ENCODE measurements at places on chromosomes 5 and 9.

DNA sequence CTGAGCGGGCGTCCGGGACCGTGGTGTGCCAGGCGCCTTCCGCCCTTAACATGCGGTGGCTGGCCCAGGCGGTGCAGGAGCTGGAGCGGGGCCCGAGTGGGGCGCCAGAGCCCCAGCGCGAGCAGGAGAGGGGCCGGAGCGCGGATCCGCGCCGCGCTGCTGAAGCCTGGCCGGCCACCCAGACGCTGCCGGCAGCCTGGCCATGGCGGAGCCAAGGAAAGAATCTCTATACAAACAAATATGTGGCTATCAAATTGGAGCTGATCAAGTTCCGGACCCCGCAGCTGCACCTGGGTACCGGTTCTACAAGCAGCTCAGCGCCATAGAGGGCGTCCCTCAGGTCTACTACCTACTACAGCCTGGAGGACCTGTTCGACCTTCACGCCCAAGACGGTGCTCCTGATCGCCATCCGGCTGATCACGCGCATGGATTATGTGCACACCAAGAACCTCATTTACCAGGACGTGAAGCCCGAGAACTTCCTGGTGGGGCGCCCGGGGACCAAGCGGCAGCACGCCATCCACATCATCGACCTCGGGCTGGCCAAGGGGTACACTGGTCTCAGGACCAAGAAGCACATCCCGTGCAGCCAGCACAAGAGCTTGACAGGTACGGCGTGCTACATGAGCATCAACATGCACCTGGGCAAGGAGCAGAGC, 55.8 kb downstream of the JAK2 start:
- no peak for DNase-seq

GRCh38 chr5:60597572-60598320, 102.2 kb downstream of the DEPDC1B start:
- peak; percentile 49 for DNase-seq

- DNase-seq, result no peak
Observed at GRCh38 chr5:32496104-32496503, 51.6 kb upstream of the ZFR start.

- DNase-seq, result no peak
Observed at GRCh38 chr5:142287096-142287972, 37.5 kb downstream of the SPRY4 start.

DNA sequence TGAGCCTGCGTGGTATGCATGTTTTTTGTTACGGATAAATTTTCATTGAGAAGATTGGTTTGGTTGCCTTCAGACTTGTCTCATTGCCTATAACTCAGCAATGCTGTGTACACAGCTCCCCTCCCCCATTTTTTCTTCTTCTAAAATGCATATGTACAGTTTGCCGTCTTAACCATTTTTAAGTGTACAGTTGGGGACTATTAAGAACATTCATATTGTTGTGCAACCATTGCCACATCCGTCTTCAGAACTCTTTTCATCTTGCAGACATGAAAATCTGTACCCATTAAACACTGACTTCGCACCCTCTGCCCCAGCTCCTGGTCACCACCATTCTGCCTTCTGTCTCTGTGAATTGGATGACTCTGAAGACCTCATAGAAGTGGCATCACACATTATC, 6.2 kb downstream of the EXOC3 start:
- DNase-seq, result no peak

GRCh38 chr9:19757745-19758144, 31.1 kb downstream of the SLC24A2 start:
- no peak for DNase-seq

DNA sequence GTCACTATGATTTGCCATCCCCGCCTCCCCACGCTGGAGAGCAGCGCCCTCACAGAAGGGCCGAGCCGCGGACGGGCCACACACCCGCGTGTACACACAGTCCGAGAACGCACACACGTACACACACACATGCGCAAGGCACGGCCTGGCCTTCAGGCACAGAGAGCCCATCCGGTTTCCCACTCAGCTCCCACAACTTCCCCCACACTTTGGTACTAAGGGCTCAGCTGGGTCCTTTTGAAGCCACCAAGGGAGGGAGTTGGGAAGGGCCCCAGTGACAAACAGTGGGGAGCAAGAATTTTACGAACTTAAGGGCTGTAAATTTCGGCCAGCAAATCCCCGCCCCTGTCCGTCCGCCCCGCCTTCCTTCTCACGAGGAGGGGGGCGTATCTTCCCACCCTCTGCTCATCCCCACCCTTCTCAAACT, 133.3 kb upstream of the HAND1 start:
- no peak for DNase-seq

GRCh38 chr9:68711281-68711680, 6.2 kb downstream of the PIP5K1B start:
- no peak for DNase-seq

DNA sequence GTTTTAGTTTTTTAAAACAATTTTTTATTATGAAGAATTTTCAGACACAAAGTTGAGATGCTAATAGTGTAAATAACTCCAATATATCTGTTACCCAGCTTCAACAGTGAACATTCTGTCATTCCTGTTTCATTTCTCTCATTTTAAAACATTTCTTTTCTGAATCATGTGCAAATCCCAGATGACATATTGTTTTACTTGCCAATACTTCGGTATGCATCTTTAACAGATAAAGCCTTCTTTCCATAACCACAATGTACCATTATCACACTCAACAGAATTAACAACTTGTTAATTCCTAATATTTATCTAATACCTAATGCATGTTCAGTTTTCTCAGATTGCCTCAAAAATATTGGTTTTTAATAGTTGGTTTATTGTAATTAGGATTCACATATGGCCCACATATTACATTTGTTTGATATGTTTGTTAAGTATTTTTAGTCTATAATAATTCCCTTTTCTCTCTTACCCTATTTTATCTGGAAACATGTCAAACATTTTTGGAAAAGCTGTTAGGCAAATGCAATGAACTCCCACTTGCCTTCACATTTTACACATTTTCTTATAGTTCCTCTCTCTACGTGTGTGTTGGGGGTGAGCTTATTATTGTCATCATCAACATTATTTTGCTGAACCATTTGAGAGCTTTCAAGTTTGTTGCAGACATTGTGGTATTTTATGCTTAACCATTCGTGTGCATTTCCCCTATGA, 58.7 kb upstream of the ANKRD55 start:
- no peak for DNase-seq

DNA sequence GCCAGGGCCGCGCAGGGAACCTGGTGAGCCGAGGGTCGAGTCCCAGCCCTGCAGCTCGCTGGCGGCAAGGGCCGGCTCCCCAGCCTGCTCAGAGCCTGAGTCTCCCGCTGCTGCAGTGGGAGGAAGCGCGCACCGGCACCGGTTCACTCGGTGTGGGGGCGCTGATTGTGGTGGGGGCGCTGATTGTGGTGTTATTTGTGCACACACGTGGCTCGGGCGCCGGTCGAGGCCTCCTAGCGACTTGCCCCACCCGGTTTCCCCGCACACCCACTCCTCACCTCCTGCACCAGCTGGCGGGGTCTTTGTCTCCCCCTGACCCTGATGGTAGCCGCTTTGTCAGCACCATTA, 266.7 kb downstream of the NSG2 start:
- no peak for DNase-seq

- no peak for DNase-seq
Observed at GRCh38 chr5:78647838-78648358, 674 bp downstream of the LHFPL2 start.

DNA sequence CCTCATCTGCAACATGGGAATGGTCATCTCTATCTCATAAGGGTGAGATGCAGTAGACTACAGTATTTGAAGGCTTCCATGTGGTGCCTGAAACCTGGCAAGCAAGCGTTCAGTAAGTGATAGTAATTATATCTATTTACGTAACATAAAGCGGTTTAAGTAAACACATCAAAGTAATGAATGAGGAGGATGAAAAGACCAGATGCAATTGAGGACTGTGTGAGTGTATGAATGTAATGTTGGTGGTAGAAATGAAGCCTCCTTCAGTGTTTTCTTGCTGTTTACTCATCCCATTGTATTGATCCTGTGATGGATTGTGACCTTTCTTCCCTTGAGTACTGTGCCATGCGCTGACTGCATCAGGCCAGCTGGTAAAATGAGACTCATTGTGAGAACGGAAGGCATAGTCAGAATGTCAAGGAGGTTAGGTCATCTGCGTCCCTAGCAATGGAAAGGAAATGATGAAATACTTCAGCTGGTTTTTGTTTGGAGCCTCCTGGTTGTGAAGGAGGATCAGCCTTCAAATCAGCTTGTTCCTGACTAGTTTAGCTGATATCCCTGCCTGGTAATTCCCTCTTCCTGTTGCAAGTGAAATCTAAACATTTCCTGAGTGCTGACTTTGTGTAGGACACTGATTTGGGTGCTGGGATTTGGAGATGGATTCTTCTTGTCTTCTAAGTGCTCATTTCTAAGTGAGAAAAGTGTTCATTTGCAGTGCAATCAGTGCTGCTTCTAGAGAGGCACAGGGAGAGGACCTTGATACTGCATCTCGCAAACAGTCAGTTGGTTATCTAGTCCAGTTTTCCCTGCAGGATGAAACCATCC, 35.6 kb downstream of the TNFSF8 start:
- peak; percentile 92 for DNase-seq

GRCh38 chr5:151078490-151079262, 2.2 kb downstream of the TNIP1 start:
- peak; percentile 94 for DNase-seq

DNA sequence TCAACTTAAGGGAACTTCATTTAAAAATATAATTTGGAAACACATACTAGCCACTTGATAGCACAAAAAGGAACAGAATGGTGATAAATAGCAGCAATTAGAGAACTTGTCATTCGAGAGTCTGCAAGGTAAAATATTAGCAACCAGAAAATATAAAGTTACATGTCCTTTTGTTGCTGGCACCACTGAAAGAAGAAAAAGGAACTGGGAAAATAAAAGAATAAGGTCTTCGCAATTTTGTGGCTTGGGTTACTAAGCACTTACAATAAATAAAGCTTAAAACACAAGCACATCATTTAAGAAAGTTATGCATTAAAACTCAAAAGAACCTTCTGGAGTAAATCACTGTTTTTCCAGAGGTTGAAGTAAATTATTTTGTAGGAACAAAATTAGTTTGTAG, 149.9 kb upstream of the FBN2 start:
- DNase-seq, result no peak

- DNase-seq, result peak; percentile 88
Observed at GRCh38 chr5:159207686-159208513, 1.5 kb downstream of the RNF145 start.

DNA sequence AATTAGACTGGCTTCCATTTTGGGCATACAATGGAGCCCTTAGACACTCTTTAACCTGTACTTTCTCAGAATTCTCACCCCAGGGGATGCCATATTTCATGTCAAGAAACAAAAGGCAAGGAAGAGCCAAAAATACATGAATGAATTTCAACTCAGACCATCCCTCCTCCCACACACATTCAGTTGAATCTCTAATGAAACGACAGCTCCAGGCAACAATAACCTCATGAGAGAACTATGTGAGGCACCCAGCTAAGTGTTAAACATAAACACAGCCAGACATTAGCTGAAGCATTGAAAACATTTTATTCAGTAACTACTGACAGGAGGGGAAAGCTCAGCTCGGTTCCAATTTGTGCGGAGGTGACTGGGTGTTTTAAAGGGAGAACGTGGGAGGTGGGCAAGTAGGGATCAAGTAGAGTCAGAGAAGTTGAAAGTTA, 1359.1 kb upstream of the CDH9 start:
- no peak for DNase-seq

- no peak for DNase-seq
Observed at GRCh38 chr9:127848756-127849504, 5.5 kb downstream of the ENG start.

GRCh38 chr5:90170261-90170660, 239.3 kb downstream of the CETN3 start:
- DNase-seq, result no peak

- DNase-seq, result no peak
Observed at GRCh38 chr5:58259685-58260152, 200.2 kb downstream of the PLK2 start.

- DNase-seq, result no peak
Observed at GRCh38 chr5:145945620-145946111, 9.3 kb downstream of the SH3RF2 start.

GRCh38 chr5:112921833-112922817, at the start of gene REEP5:
Gene REEP5 (minus strand): TSS chr5:112922227. CDS start chr5:112922190, 37 bp downstream.
- DNase-seq, result peak; percentile 91

DNA sequence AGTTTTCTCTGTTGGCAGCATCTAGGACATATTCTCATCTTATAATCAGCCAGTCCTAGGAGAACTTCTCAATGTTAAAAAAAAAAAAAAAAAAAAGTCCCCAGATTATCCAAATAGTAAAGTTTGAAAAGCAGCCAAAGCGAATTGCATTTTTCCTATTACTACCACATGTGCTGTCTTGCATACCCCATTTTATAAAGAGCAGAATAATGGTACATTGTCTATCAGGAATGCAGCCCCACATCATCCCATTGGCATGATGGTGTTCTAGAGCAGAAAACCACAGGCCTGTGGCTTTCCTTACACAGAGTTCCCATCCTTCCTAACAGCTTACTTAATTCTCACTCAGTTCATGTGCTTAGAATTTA, 381.6 kb downstream of the TMEM38B start:
- no peak for DNase-seq

GRCh38 chr5:147051193-147051592, 172.6 kb upstream of the PPP2R2B start:
- no peak for DNase-seq

GRCh38 chr5:150118561-150119229, 32.3 kb upstream of the CSF1R start:
- no peak for DNase-seq

- no peak for DNase-seq
Observed at GRCh38 chr5:151459680-151460324, 12.4 kb downstream of the SLC36A1 start.

DNA sequence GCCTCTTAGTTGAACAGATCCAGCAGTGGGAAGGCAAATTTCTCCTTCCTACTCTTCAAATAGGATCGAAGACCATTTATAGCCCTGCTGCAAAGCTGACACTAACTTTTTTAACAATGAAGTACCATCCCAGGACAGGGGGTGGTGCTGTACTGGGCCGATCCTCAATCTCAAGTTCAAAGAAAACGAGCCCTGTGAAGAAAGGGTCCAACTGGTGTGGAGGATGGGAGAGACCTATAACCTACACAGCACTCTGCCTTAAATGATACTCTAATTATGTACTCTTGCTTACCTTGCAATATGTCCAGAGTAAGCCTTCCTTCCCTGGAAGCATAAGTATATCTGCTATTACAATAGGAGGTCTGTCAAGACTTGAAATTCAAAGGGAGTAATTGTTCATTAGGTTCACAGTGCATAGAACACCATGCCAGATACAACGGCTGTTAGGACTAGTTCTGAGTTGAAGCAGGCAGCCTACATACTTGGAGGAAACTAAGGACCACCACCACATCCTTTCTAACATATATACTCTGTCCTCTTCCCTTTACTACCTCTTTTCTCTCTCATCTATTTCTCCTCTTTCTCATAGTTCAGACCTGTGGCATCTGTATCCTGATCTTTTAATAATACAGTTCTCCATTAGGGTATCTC, 6.2 kb downstream of the ETF1 start:
- DNase-seq, result peak; percentile 19

- no peak for DNase-seq
Observed at GRCh38 chr9:99731950-99732349, 89.7 kb upstream of the NR4A3 start.

All from activated CD4-positive, alpha-beta T cell treated with anti-CD3 and anti-CD28 coated beads, Interleukin-10, Interleukin-2, amounts not matched to agents 100 ng/mL and 50 ng/mL, durations not matched to agents 16 hours and 8 hours (primary cell).